NCI-H1092 (cell line): ENCODE measurements at places on chromosomes 4 and X.

DNA sequence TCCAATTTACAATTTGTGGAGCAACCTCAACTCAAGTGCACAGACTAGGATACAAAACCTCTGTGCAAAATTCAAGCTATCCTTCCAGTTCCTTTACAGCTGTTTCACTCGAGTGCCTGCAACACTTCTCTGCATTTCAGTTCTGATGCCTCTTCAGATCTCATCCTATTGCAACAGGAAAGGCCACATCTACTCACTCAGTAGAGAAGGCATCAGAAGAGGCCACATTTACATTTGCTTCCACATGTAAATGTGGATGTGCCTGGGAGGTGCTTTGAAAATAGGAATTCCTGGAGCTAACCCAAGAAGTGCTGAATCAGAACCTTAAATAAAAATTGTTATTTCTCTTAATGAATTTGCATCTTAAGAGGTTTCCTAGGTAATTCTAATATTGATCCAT lies 45.8 kb upstream of the SERTM2 start:
- no peak for DNase-seq

GRCh38 chr4:44861756-44862155 lies 135.4 kb upstream of the GNPDA2 start:
- DNase-seq: no peak

- no peak for DNase-seq
Observed at GRCh38 chrX:23387550-23388184, 53.0 kb downstream of the PTCHD1 start.

DNA sequence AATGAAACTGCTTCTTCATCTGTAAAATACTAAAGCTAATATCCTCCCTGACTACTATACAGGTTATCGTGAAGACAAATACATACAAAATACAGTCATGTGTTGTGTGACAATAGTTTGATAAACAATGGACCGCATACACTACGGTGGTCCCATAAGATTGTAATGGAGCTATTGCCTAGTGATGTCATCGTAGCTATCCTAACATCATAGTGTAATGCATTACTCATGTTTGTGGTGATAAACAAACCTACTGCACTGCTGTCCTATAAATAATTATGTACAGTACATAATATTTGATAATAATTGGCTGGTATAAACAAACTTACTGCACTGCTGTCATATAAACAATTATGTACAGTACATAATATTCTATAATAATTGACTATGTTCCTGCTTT lies 5.6 kb upstream of the NEIL3 start:
- no peak for DNase-seq

- no peak for DNase-seq
Observed at GRCh38 chr4:67483868-67484602, 61.3 kb downstream of the CENPC start.

- DNase-seq: no peak
Observed at GRCh38 chr4:159778298-159778697, 675.4 kb downstream of the RAPGEF2 start.

- DNase-seq: no peak
Observed at GRCh38 chr4:28082686-28083390, 1222.2 kb downstream of the STIM2 start.

DNA sequence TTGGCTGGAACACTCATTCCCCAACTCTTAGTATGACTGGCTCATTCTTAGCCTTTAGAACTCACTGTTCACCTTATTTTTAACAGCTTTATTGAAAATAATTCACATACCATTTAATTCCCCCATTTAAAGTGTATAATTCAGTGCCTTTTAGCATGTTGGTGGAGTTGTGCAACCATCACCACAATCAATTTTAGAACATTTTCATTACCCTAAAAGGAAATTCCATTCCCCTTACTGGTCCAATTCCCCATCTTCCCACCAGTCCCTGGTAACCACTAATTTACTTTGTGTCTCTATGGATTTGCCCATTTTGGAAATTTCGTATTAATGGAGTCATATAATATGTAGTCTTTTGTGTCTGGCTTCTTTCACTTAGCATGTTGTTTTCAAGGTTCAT lies 19.7 kb downstream of the NHSL2 start:
- no peak for DNase-seq

GRCh38 chr4:148214529-148215166 lies 227.6 kb downstream of the NR3C2 start:
- no peak for DNase-seq

- DNase-seq: no peak
Observed at GRCh38 chr4:130424211-130424610, 1328.3 kb downstream of the C4orf33 start.

- DNase-seq: no peak
Observed at GRCh38 chrX:39815631-39816030, 282.1 kb downstream of the BCOR start.

DNA sequence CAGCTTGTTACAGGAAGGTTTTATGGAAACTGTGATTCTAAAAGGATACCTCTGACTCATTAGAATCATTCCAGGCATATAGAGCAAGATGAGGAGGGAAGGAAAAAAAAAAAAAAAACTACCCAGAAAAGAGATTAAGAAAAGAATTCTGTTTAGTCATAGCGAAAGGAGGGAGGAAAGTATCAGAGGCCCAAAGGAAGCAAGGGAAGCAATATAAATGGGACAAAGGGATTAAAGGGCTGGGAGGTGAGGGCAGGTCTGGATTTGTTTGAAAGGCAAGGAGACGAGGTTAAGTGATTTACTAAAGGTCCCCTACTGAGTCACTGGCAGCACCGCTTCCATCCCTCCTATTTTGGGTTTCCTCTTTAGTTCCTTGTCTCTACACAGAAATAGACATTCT lies 88.6 kb upstream of the IL1RAPL1 start:
- DNase-seq: no peak

GRCh38 chr4:41129936-41130440 lies 84.4 kb downstream of the APBB2 start:
- DNase-seq: no peak

- no peak for DNase-seq
Observed at GRCh38 chr4:173211838-173212237, 43.2 kb downstream of the GALNT7 start.

DNA sequence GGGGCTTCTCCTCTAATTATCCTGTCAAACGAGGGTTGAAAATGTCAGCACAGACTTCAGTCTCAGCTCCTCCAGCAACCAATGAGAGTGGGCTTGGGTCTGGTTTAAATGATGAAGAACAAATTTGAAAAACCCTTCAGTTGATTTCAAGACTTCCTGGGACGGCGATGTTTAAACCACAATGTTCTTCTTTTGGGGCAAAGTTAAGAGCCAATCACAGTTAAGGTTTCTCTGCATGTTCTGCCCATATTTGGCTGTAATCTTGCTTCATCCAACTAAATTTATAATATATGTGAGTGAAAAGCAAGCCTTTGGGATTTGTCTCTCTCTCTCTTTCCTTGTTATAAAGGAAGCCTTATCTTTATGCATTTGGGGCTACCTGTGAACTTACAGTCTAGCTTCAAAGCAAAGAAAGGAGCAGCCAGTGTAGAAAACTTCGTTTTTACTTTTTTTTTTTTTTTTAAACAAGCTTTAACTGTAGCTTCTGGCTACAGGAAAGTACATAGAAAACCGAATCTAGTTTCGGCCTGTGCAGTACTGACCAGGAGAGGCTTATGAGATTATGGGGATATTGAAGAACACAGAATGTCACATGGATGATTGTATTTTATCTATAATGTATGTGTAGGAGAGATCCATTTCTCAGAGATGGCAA lies 46.8 kb upstream of the FAM9C start:
- no peak for DNase-seq

GRCh38 chr4:126761947-126762662 lies 870.7 kb upstream of the INTU start:
- DNase-seq: no peak

- DNase-seq: no peak
Observed at GRCh38 chr4:110130576-110131358, 67.6 kb downstream of the ELOVL6 start.

DNA sequence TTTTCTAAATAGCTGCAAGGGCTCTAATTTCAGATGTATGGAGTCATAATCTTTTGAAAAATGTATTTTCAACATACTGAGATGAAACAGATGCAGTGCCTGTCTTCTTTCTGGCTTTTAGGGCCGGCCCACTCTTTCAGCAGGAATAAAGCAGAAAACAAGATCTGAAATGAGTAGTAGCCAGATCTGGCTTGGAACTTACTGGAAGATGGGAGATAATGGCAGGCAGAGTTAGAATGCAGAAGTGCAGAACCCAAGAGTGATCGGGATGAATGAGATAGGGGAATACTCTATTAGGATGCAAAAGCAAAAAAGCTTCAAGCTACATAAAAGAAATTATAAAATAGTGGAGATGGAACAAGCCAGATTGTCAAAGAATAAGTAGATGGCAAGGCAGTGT lies 1.4 kb upstream of the FAM120C start:
- no peak for DNase-seq

DNA sequence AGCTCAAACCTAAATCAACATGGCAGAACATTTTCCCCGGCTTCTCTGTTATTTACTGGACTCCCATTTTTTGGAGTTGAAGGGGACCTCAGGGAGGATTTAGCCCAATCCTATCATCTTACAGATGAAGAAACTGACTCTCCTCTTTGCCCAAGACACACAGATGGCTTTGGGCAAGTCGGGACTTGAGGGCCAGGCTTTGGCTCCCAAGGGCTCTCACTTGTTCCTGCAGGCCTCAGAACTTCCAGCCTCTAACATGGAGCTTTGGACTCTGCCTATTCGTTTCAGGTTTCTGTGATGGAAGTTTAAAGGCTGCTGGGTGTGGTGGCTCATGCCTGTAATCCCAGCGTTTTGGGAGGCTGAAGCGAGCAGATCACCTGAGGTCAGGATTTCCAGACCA lies 59.5 kb downstream of the RHOH start:
- no peak for DNase-seq

DNA sequence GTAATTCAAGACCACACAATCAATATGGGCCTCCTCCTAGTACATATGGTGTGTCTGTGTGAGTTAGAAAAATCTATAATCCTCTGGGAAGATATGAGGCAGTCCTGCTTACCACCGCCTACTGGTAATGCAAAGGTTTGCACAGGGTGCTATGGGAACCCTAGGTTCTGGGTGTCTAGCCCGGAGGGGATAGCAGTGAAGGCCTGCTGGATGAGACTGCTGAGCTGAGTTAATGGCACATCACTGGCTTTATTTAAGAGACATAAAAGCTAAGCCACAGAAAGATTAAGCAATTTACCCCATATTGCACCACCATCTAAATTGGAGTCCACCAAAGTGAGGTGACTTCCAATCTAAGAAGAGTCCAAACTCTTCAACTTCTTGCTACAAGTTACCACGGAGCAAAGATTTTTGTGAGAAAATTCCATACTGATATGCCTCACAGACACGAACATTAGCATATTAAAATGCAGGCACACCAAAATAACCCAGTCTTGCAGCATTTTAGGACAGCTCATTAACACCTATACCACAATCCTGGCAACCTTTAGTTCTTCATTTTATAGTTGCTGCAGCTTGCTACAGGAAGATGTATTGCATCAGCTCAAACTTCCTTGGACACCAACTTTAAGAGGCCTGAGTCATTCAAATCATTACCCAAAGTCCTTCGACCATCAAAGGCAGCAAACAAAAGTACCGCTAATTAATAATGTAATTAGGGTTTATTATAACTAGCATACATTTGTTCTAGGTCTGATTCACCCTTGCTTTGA lies 13.7 kb downstream of the DGKK start:
- no peak for DNase-seq

- no peak for DNase-seq
Observed at GRCh38 chrX:49211074-49211473, 11.1 kb upstream of the SYP start.

DNA sequence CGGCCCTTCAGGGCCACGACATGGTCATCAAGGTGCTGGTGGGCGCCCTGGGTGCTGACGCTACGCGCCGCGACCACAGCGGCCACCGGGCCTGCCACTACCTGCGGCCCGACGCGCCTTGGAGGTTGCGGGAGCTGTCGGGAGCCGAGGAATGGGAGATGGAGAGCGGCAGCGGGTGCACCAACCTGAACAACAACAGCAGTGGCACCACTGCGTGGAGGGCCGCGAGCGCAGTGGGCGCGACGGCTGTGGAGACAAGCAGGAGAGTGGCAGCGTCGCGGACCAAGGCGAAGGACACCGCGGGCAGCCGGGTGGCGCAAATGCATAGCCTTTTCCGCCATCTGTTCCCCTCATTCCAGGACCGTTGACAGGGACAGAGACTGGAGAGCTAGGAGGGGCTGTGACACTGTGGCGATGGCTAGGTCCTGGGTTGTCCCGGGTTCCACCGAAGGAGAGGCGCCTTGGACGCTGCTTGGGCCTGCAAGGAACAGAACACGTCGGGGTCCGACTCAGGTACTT lies 919 bp downstream of the SOWAHD start:
- no peak for DNase-seq

DNA sequence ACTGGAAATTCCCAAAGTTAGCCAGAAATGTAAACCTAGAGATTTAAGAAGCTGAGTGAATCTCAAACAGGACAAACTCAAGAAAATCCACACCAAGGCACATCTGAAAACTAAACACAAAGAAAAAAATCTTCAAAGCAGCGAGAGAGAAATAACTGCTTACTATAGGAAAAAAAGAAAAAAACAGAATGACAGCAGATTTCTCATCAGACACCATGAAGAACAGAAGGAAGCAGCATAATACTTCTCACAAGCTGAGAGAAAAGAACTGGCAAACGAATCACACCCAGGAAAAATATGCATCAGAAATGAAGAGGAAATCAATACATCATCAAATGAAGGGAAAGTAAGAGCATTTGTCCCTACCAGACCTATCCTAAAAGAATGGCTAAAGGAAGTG lies 236.3 kb upstream of the ADAMTS3 start:
- no peak for DNase-seq

GRCh38 chr4:120331486-120332370 lies 265.1 kb upstream of the MAD2L1 start:
- DNase-seq: no peak

DNA sequence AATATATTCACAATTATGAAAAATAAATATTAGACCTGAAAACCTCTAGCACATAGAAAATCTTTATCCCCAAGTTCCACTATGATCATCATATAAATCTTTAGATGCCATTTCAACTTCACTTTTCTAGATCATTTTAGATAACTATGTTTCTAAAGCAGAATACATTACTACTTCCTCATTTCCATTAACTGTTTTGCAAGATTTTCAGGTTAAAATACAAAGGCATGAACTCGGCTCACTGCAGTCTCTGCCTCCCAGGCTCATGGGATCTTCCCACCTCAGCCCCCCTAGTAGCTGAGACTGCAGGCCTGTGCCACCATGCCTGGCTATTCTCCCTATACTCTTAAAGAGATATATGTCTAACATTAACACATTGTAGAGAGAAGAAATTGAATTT lies 1365.9 kb upstream of the AGA start:
- no peak for DNase-seq

GRCh38 chrX:119337201-119337600 lies 61.9 kb upstream of the SLC25A43 start:
- DNase-seq: no peak

- DNase-seq: no peak
Observed at GRCh38 chrX:427812-428725, 41.4 kb upstream of the PPP2R3B start.

- DNase-seq: no peak
Observed at GRCh38 chr4:1996866-1997611, 11.7 kb downstream of the NELFA start.

- DNase-seq: no peak
Observed at GRCh38 chr4:96097040-96097607, 257.2 kb downstream of the PDHA2 start.

- no peak for DNase-seq
Observed at GRCh38 chr4:69754926-69755580, 5.4 kb downstream of the SULT1B1 start.

- DNase-seq: no peak
Observed at GRCh38 chr4:143736861-143737260, 36.4 kb upstream of the FREM3 start.
